Mucosa of gallbladder (tissue), 1 donor: ENCODE measurements at places on chromosomes 4 and X. TPM values are rescaled to one million over a fixed set of nuclear protein-coding genes. Genes with fewer than 3 reads are reported as not detected.

CXCL3 gene
- 0.52 TPM for total RNA-seq

FAM241A gene
- total RNA-seq, result 2.6 TPM

DNA sequence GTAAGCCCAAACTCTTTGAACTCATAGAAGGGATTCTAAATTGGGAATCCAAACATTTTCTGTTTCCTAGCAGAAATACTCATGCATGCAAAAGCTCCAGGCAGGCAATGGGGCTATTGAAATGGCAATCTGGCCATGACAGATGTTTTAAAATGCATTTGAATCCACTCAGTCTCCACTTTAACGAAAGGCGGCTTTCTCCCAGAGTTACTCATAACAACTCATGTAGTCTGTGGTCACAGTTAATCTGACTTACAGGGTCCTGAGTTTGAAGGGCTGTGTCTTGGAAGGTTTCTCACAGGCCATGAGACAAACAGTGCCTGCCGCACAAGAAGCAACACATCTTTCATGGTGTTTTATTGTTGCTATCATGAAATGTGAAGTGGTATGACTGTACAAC is 185.7 kb downstream of the AMELX start:
- DNase-seq, result no peak

DNA sequence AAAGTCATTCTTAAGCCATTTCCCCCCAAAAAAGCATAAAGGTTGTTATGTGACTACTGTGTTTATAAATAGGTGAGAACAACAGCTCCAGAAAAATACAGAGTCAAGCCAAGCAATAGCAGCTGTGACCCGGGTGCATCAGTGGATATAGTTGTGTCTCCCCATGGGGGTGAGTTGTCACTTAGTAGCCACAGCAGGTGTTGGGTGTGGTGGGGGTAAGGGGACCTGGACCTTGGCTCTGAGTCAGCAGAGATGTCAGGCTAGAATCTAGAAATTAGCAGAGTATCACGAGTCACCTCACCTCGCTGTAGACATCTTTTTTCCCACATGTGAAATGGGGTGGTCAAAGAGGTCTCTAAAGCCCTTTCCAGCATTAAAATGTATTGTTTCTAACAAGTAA is 42.4 kb downstream of the MOSPD2 start:
- DNase-seq, result no peak
